Cerebellum (tissue), 4 donors: ENCODE measurements at places on chromosomes 12 and 14.
A peak's percentile ranks its signal among the peaks of the same experiment; 100 is the strongest.

DNA sequence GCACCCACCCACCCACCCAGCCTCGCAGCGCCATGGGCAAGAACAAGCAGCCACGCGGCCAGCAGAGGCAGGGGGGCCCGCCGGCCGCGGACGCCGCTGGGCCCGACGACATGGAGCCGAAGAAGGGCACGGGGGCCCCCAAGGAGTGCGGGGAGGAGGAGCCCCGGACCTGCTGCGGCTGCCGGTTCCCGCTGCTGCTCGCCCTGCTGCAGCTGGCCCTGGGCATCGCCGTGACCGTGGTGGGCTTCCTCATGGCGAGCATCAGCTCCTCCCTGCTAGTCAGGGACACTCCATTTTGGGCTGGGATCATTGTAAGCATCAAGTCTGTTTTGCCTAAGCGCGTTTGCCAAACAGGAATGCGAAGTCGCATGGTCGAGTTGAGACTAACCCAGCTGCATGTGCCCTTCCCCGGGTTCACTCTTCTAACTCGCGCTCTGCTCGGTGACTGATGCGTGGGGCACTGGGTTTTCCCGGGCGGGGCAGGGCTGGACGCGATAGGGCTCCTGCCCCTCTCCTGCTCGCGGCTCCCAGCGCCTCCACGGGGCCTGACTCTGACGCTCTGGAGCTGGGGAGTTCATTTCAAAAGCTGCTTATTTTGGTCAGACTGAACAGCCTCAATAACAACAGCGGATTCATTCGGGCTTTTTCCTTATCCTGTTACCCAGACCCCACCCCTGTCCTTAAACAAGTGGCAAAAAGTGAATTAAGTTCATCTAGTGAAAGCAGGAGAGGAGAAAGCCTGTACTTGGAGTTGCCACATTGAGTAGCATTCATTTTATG lies 458 bp downstream of the SSPN start:
- peak; percentile 58 for DNase-seq

DNA sequence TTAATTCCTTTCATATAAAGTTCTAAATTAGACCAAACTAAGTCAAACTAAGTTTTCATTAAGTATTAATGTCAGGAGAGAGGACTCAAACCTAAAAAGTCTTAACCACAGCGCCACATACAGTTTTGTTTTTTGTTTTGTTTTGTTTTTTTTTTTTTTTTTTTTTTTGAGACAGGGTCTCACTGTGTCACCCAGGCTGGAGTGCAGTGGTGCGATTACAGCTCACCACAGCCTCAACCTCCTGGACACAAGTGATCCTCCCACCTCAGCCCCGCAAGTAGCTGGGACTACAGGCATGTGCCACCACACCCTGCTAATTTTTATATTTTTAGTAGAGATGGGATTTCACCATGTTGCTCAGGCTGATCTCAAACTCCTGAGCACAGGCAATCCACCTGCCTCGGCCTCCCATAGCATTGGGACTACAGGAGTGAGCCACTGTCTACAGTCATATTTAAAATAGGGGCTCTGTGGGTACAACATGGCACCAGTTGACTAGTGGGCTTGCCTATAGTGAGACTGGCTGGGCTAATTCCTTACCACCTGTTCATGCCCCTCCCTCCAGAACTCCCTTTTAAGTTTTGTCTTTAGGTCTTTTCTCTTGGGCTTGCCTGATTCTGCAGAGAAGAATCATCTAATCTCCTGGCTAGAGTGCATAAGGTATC lies 110.2 kb downstream of the PPP2R5E start:
- DNase-seq, result no peak

DNA sequence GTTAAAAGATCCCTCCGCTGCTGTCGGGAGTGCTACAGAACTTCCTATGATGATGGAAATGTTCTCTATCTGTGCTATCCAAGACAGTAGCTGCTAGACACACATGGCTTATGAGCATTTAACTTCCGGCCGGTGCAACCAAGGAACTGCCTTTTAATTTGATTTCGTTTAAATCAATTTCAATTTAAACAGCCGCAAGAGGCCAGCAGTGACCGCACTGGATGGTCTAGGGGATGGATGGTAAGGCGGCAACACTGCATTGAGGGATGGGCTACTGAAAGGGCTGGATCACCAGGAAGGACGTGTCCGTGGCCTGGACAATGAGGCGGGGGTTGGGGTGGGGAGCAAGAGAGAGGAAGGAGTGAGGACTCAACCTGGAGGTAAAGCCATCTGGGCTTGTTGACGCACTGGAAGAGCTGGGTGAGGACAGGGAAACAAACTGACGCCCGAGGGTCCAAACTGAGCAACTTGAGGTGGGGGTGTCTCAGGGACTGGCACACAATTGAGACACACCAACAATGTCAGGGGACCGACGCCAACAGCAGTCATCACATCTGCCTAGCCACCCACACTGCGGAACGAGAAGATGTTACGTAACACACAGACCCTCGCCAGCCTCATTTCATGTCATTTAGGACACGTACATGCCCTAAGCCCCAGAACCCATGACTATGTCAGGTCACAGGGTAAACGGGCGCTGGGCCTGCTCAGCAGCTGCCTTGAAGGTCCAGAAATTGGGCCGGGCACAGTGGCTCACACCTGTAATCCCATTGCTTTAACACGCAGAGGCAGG lies 57.6 kb downstream of the SCARB1 start:
- no peak for DNase-seq

DNA sequence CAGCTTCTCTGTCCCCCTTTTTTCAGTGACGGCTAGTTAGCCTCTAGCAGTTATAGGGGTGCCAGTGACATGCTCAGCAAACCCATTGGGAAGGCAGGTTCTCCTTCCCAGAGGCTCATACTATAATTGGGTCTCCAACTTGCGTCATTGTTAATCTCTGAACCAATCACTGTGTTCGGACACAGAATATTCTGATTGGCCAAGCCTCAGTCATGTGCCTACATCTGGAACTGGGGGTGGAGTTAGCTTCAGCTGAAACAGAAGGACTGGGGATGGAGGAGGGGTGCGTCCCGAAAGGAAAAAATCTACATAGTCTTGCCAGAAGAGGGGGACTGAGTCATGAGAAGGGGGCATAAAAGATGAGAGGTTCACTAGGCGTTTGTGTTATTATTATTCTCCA lies 165.6 kb downstream of the SUDS3 start:
- no peak for DNase-seq

DNA sequence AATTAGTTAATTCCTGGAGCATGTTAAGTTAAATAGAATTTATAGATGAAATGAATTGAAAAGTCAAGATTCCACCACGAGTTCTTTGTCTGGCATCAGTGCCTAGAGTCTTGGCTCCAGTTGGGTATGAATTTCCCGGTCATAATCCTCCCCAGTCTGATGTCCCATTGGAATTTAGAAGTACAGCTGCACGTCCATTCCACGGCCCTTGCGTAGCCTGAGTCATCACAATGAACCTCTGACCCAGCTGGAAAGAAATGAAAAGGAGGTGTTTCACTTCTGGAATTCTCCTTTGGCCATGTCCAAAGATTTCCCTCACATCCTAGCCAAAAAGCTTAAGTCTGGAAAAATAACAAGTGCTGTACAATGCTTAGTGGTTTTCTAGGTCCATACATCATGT lies 122.7 kb downstream of the KICS2 start:
- DNase-seq, result no peak

DNA sequence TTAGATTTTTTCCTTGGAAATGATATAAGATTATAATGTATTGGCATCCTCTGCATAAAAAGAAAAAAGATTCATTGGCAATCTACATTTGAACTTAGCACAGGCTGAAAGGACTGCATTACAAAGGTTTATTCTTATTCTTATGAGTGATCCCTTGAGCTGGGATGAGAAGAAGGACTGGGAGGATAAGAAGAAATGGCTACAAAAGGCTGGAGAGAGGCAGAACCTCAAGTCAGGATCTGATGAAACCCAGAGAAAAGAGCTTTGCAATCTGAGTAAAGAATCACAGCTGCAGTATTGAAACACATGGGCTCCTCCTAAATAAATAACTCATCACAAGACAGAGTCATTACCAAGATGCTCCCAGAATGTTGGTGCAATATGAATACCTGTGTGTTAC lies 1635.4 kb upstream of the FLRT2 start:
- DNase-seq, result no peak

GRCh38 chr12:13142747-13143146 lies 39.3 kb upstream of the GSG1 start:
- DNase-seq, result no peak

DNA sequence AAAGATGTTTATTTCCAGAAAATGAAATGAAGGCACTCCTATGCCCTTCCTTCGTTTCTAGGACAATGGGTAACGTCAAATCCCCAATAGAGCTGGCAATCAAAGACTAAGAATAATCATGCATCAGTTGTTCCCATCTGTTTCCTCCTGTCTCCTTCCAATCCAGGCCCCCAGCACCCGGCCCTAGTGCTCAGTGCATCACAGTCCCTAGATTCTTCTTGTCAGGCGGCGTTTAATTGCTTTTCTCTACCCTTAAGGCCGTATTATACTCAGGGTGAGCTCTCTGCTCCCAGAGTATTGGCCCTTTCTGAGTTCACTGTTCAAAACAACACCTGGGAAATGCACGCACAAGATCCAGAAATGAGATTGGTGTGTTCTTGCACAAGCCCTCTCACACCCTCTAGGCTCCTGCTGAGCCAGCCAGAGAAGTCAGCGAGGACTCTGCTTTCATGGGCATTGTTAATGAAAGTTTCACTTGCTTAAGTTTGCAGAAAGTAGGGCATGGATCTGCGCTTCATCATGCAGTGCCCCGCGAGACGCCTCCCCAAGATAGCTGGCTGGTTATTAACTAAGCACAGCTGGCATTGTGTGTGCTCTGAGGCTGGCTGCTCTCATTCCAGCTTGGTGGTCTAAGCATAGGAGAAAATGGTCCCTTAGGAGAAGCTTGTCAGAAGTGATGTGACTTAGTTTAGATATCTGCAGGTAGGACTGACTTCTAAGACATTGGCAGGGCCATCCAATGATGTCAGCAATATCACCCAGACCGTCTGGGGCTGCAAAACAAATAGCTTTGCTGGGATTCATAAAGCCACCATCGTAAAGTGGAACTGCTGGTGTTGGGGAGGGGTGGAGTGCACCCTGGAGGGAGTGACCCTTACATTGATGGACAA lies 28.7 kb downstream of the CRACR2A start:
- DNase-seq, result peak; percentile 9

DNA sequence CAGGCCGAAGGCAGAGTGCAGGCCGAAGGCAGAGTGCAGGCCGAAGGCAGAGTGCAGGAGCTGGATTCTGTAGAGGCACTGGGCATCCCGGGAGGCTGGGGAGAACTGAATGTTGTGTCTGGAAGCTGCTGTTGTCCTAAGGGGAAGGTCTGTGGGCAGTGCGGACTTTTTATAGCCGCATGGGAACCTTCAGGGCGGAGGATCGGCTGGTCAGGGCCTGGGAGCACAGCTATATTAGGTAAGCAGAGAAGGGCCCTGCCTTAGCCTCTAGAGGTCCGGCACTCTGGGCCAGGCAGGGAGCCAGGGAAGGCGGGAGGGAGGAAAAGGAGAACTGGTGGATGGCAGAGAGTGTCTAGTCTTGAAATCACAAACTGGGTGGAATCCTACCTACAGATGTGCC lies 14.2 kb downstream of the CABP1 start:
- no peak for DNase-seq

DNA sequence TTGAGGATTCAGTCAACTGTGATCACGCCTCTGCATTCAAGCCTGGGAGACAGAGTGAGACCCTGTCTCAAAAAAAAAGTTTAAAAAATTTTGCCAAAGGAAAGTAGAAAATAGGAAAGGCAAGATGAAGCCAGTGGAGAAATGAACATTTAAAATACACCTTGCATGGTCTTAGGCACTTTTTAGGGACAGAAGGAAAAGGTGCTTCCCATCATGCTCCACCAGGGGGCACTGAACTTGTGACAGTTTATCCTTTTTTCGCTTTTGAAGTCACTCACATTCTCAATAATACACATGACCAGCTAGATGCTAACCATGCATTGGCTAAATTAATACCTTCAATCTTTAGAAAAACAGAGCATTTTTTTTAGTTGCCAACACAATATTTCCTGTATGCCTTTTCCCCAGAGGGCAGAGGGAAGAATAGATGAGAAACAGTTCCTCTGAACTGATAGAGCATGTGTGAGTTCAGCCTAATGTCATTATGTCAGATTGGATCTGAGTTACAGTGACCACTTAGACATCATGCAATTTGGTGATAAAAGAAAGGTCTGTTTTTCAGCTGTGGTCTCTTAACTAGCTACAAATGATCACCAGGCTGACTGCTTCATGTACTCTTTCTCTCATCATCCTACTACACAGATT lies 221.8 kb upstream of the SSTR1 start:
- DNase-seq, result no peak

DNA sequence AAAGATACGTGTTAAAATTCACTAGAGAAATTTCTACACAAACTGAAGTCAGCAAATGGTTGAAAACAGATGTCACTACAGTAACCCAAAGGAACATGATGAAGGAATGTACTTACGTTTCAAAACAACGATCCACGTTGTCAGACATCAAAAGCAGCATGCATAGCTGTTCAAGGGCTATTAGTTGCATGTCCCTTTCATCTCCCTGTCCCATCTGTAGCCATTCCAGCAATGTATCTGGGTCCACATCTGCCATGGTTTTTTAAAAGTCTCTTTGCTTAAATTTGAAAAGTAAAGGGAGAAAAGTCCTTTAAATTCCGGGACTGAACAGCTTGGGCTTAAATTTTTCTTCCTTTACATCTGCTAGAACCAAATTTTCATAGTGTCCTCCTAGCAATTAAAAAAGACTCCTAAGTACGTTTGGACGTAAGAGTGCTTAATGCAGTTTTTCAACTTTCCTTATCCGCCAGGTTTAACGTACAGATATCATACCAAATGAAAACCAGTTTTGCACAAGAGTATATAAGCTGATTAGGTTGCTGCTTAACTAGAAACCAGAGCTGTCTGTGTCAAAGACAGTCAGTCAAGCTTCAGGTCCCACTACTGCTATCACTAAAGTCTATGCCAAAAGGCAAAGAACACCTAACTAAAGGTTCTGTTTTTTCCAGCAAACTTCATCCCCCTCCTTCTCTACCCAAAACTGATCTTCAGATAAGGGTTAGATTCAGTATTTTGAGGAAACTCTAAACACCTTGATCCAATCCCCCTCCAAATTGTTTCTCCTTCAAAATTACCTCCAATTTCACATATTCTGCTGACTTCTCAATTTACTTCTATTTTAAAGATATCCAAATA lies 1.7 kb downstream of the HECTD1 start:
- DNase-seq, result no peak

DNA sequence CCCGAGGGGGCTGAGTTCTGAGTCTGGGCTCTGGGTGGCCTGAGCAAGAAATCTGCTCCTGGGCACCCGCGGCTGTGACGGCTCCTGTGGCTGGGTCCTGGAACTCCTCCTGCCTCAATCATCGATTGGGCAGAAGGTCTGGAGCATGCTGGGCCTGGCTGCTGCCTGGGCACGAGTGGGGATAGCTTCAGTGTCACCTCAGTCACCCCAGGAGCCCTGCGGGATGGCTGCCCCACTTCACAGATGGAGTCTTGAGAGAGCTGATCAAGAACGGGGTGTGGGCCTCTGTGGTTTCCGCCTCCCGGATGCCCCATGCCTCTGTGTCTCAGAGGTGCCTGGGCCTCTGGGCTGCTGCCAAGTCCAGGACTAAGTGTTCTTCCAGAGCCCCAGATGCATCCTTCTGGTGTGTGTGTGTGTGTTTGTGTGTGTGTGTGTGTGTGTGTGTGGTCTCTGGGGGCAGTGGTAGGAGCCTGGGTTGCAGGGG lies 185.6 kb upstream of the C14orf180 start:
- no peak for DNase-seq

GRCh38 chr12:24748326-24748725 lies 200.6 kb downstream of the BCAT1 start:
- DNase-seq, result no peak
